SIG-M5 (cell line): ENCODE measurements at places on chromosomes 6 and 20.
A peak's percentile ranks its signal among the peaks of the same experiment; 100 is the strongest.

- no peak for DNase-seq
Observed at GRCh38 chr6:1499777-1500176, 109.9 kb upstream of the FOXC1 start.

DNA sequence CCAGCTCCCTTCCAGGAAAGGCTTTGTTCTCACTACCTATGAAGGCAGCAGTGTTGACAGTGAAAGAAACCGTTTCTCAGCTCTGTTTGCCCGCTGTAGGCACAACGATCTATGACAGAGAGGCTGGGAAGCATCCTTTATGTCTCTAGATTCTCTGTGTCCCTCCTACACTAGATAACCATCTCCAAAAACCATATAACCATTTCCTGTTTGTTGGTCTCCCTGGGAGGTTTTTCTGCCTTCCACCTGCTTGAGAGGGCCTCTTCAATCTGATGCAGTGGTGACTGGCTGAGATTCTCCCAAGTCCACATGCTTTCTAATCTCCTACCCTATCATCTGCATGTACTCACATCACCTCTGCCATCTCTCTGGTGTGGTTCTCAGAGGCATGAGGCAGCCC is 32.0 kb upstream of the TMEM217 start:
- no peak for DNase-seq

DNA sequence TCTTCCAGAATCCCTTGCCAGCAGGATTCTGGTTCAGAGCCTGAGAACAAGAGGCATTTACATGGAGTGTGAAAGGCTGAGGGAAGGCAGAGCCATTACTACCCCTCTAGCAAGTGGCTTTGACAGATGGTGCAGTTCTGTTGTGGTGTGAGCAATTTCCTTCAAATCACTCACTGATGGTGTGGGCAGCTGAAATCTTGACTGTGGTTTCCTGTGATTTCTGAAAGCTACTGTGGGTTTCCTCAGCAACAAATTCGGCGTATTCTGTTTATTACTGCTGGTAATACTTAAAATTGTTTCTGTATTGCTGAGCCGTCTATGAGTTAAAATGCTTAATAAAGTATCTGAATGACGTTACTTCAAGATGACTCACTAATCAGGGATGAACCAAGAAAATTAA is 181.5 kb upstream of the TCF21 start:
- DNase-seq = no peak

DNA sequence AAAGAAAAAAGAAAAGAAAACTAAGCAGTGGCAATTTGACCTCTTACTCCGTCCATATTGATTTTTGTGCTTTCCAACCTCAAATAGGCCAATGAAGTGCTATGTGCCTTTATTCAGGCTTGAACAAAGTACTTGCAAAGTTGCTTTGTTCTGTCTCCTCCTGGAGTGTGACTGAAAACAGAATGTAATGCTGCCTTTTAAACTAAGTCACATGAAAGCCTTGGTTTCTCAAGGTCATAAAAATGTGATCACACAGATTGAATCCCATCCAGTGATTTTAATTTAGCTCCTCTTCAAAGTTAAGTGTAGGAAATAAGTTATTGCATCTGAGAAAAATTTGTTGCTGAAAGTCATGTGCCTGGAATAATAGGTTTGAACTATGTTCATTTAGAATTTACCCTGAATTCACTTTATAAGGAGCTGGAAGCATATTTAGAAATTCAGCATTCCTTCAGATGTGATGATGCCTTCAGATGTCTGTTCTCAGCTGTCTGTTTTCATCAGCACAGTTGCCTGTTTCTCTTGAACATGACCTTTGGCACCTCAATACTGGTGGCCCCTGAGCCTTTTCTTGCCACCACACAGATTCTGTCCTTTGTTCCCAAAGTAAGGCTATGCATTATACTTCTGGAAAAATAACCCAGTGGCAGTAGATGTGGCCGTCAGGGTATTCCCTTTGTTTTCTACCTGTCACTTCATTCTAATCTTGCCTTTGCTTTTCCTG is 48.8 kb downstream of the KIZ start:
- DNase-seq = no peak

- DNase-seq = no peak
Observed at GRCh38 chr6:36924778-36925374, 29.7 kb upstream of the PI16 start.

GRCh38 chr6:75284632-75285282 is at the start of gene TMEM30A:
Gene TMEM30A, minus strand, starts transcription at chr6:75284792. Its CDS starts 154 bp downstream, at chr6:75284638.
- DNase-seq = peak; percentile 95

DNA sequence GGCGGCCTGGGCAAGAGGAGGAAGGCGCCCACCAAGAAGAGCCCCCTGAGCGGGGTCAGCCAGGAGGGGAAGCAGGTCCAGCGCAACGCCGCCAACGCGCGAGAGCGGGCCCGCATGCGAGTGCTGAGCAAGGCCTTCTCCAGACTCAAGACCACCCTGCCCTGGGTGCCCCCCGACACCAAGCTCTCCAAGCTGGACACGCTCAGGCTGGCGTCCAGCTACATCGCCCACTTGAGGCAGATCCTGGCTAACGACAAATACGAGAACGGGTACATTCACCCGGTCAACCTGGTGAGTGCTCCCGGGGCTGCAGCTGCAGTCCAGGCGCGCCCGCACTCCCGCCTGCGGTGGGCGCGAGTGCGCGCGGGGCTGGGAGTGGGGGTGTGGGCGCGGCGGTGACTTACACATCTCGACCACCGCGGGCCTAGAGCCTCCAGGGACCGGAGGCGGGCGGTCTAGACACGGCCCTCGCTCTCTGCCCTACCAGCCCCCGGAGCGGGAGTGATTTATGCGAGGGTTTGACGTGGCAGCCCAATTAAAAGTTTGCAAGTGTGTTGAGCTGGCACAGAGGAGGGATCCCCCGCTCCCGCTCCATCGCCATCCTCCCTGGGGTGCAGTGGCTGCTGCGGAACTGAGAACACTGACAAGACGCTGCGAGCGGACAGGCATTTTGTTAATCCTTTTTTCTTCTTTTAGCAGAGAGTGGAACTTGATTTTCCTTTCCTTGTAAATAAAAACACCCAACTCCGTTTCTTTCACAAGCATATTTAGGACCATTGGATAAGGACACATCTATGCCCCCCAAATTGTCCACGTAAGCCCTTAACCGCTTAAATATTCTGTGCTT is 867 bp downstream of the TCF21 start:
- DNase-seq = no peak

DNA sequence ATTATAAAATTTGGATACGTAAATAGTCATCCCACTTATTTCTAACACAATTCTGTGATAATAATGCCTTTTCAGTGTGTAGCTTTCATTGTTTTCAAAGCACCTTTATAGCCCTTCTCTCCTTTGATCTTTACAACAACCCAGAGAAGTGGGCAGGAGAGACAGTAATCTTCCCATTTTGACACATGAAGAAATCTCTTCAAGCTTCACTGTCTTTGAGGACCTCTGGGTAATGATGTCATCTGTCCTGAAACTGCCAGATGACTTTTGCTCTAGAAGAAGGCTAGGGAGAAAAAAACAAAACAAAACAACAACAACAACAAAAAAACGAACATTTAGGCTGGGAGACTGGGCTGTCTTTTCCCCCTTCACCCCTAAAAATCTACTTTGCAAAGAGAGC is 203.0 kb downstream of the KCNQ5 start:
- no peak for DNase-seq

- DNase-seq = no peak
Observed at GRCh38 chr20:17828598-17829144, 128.9 kb downstream of the BANF2 start.

DNA sequence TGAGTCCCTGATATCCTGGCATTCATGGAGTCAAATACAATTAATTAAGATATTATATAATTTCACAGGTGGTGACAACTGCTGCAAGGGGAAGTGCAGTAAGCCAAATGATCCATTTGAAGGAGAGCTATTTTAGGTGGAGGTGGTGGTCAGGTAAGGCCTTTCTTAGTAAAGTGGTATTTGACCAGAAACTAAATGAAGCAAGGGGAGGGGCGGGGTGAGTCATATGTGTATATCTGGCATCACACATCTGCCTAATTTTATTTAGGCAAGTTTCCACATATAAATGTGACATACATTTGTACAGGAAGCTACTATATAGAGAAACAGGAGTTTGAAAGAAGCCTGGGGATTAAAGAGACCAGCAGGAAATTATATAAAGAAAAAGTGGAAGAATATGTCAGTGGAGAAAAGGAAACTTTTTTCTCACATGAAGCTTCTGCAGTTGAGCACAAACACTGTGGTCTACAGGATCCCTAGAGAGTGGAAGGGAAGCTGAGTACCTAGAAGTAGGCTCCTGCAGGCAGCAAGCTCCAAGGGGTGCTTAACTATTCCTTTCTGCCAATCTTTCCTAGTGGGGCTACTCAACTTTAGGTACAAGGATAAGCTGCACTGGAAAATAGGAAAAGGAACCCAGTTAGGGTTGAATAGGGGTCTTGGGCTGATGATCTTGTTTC is 99.6 kb downstream of the OGFRL1 start:
- DNase-seq = no peak

DNA sequence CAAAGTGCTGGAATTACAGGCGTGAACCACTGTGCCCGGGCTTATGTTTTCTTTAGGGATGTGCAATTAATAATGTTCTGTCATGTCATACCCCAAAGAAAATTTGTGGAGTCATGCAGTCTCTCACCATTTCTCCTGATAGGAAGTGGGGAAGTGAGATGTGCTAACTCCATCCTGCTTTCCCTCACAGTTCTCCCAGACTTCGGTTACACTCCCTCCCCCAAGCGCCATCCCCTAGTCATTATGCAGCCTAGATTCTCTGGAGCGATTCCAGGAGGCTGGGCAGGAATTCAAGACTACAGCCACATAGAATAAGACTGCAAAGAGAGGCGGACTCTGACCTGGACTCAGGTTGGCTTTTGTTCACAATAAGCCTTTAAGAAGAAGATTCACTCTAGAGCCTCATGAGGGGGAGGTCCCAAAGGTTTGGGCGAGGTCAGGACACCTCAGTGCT is 271.4 kb downstream of the ALDH8A1 start:
- no peak for DNase-seq

DNA sequence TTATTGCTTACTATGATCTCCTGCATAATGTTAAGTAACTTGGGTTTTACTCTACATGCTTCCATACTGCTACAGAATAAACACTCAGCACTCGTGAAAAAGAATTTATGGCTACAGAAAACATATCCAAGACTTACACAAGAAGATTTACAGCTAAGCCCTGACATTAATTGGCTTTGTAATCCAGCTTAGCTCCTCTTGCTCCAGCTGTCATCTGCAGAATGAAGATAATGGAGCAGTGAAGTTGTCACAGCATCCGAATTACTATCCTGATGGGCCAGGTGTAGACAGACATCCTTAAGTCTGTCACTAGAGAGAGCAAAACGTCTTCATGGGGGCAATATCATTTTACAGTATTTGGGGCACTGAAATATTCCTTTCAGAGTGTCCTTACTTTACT is 155.3 kb downstream of the PRKN start:
- DNase-seq = no peak

DNA sequence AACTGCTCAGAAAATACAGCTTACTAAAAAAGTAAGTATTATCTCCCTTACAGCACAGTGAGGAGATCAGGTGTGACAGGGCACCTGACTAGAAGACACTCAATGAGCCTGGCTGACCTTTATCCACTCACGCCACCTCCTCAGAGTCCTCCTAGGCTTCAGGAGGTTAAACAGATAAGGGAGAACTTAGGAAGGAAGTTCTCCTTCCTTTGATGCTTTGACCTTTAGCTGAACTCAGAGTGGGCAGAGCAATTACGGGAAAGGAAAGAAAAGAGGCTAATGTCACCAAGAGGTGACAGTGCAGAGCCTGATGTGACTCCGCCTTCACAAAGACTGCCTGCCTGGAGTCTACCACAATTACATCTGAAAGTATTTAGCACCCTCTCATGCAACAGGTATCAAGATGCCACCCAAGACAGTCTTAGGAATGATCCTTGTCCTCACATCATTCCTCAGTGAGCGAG is 36.7 kb downstream of the MAN1A1 start:
- no peak for DNase-seq

DNA sequence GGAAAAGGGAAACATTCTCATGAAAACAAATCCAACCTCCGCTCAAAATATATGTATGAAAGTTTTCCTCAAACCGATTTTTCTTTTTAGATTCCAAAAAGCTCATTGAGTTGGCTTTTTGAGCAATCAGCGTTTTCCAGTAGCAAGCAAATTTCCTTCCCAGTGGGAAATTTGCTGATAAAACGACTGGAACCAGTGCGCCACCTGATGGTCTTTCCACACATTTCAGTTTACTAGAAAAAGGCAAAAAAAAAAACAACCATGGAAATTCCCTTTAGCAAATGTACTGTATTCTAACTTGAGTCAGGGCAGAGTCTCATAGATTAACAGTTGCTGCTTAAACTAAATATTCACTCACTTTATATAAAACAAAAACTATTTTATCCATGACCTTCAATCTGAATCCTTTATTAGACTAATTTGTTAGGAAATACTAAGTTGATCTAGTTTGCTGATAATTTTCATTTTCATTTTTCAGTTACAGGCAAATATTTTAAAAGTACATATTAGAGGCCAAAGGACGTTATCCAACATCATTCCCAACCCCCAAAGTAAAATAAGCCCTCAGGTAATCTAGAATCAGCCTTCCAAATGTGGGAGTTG is 271.5 kb downstream of the FOXA2 start:
- no peak for DNase-seq

DNA sequence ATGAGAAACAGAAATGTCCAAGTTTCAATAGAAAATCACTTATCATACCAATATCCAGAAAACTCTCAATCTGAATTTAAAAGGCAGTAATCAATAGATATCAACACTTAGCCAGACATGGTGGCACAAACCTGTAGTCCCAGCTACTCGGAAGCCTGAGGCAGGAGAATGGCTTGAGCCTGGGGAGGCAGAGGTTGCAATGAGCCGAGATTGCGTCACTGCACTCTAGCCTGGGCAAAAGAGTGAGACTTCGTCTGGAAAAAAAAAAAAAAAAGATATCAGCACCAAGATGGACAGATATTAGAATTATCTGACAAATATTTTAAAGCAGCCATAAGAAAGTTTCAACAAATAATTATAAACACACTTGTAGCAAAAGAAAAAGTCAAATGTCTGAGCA is 47.0 kb downstream of the TCP11 start:
- no peak for DNase-seq

GRCh38 chr6:55666606-55667225 is 87.7 kb upstream of the HMGCLL1 start:
- no peak for DNase-seq

GRCh38 chr20:45647441-45648050 is 16.5 kb upstream of the WFDC9 start:
- no peak for DNase-seq

DNA sequence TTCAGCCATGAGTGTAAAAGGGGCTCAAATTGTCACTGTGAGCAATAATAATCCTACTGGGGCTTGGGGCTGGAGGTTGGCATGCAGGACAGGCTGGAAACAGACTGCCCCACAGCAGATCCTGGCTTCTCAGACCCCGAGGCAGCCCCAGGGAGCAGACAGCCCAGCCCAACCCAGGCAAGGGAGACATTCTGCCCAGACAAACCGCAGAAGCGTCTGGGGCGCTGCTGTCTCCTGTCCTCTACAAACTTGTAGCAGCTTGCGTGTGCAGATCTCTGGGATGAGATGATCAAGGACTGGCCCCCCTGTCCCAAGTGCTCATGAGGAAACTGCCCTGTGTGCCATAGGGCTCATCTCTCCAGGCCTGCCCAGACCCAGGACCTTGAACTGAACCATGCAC is 84.6 kb downstream of the MAFB start:
- DNase-seq = no peak
